ENCODE measurements at places on chromosomes 2 and 18.

DNA sequence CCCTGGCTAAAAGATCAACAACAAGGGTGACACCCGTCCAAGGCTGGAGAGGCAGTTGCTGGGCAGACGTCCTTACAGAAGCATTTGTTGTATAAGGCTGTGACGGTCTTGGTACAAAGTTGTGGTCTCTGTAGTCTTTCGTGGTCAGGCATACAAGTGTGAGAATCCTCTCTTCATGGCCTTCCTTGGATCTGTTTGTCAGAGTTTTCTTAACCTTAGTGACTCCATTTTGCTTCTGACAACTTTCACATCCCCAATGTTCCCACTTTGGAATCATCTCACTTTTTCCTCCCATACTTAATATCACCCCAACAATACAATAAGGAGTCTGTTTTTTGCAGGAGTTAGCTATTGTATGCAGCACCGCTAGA, 72.7 kb upstream of the ZCCHC2 start:
- DNase-seq, result no peak

- no peak for DNase-seq
These were observed 45.2 kb upstream of the NOSTRIN start for GRCh38 chr2:168757223-168757622.

GRCh38 chr2:150462770-150463169, 24.7 kb downstream of the RND3 start:
- no peak for DNase-seq

DNA sequence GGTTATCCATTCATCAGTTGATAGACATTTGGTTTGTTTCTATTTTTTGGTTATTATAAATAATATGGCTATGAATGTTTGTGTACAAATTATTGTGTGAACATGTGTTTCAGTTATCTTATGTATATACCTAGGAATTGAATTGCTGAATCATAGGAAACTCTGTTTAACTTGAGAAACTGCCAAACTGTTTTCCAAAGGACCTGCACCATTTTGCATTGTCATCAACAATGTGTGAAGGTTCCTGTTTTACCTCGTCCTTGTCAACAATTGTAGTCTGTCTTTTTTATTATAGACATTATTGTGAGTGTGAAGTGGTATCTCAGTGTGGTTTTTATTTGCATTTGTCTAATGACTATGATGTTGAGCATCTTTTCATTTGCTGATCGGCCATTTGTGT, 17.1 kb downstream of the PDK1 start:
- no peak for DNase-seq

GRCh38 chr18:75475228-75475627, 47.7 kb upstream of the SMIM21 start:
- DNase-seq, result no peak

GRCh38 chr2:197168705-197169104, 141.9 kb downstream of the ANKRD44 start:
- DNase-seq, result peak; percentile 58

DNA sequence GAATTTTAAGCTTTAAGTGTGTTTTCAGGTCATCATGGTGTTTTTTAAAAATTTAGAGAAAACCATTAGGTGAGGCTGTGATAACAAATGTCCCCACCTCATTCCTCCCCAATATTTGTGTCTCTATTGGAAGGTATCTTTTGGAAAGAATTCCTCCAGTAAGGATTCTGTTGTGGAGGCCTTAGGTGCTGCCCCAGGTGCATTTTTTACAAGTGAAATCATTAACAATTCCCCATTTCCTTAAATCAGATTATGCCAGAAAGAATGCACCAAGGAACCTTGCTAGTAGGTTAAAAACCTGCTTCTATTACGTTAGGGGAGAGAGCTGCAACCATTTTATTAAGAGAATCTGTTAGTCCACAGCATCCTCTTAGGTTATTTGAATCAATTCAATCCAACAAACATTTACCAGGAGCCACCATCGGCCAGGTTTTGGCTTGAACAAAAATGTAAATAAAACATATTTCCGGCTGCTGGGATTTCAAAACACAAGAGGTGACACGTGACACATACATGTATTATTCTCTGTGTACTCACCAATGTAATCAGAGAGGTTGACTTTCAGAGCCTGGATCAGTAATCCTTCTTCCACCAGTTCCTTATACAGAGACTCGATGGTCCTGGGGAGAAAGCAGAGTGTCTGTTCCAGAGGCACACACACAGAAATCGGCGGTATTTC, 112.5 kb upstream of the ASB18 start:
- DNase-seq, result no peak

DNA sequence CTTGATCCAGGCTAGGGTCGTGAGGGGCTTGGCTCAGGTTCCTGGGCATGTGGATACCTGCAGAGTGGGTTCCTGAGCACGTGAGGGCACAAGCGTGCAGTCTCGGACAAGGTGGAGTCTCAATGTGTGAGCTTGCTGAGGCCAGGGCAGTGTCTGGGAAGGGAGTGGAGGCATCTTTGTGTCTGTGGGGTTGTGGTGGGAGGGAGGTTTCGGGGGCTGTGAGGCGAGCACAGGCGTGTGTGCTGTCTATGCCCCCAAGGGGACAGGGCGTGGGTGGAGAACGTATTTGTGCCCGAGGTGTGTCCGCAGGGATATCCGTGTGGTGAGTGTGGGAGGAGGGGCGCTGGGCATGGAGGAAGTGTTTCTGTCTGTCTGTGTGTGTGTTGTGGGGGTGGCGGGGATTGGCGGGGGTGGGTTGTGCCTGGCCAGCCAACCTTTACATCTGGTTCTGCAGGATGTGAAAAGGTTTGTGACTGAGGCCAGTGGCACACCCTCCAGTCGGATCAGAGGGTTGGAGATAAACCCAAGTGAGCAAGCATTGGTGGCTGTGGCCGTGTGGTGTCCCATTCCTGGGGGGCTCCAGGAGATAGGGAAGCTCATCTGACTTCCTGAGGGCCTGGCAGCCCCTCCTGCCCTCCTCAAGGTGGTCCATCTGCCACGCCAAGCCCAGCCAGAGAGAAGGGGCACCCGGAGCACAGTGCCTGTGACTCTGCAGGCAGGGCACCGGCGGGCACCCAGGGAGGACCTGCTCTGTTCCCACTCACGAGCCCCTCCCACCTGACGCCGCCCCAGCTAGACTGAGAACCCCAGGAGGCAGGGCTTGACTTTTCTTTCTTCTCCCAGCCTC, 57.1 kb downstream of the ZFP36L2 start:
- DNase-seq, result peak; percentile 19

- no peak for DNase-seq
These were observed 20.4 kb downstream of the TGFBRAP1 start for GRCh38 chr2:105309147-105309545.

- no peak for DNase-seq
These were observed 687.9 kb downstream of the CCDC85A start for GRCh38 chr2:56871644-56872043.

DNA sequence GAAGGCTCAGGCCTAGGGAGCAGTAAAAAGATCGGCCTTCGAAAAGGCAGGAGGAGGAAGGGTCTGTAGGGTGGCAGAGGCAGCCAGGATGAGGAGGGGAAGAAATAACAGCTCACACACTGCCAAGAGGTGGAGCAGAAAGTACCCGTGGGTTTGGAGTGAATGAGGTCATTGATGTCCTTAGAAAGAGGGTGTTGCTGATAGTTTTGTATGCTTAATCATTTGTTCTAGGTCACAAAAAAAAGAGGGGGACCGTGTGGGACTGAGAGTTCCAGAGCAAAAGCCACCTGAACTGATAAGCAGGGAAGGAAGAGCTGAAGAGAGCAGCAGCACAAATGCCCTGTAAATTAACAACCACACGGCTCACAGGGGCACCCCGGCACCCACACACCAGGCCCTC, 140.4 kb downstream of the FAM161A start:
- DNase-seq, result no peak

DNA sequence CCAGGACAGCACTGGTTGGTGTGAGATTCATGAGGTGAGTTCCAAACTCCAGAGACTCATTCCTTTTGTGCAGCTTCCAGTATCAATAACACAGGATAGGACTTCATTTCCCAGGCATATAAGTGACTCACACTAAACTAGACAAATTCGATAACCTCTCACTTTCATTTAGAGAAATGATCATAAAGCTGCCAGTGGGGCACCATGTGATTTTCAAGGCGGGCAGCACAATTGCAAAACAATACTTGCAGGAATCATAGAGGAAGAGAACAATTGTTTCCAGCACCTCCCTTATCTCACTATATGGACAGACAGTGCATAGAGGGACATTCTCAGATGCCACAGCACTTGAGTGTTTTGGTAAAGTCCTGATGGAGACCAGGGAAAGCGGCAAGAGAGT, 31.3 kb upstream of the DNAH7 start:
- no peak for DNase-seq

GRCh38 chr2:32952761-32953476, 6.2 kb downstream of the LTBP1 start:
- DNase-seq, result no peak

DNA sequence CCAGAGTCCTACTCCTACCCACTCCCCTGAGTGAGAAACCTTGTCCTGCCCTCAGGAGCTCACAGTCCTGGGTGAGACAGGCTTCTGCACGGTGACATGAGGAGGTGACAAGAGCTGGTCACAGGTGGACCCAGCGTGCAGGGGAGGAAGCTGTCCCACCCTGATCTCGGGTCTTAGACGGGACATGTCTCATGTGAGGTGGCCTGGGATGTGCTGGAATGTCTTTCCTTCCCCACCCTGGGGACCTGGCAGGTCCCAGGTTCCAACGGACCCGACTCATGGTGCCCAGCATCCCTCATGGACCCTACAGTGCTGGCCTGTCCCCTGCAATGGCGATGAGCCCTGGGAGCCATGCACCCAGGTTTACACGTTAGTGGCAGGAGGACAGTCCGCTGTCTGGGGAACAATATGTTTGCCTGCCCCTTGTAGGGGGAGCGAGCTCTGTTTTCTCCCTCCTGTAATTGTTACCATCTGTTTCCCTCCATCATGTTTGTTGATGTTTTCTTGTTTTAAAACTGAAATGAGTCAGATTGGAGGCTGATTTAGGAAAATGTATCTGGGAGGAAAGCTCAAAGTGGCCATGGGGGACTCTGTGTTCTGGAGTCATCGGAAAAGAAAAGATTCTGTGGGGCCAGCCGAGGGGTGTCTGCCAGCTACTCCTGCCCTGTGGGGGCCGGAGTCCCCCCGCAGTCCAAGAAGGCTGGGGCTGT, 238.1 kb downstream of the KLHL29 start:
- DNase-seq, result no peak

DNA sequence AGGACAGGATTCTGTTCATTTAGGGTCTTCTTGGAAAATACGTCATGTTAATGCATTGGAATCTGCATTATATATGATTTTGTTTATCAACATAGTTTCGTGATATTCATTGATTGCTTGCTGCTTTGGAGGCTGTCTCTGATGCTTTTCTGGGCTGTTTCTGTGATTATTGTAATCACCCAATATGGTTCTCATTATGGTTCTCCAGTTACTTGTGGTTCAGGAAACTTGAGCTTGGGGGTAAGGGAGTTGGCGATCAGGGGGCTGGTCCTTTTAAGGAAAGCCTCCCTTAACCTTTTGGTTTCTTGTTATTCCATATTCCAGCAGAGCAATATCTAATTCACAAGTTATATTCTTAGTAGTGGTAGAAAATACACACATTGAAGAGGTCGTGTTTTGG, 17.4 kb upstream of the STON1 start:
- no peak for DNase-seq

- DNase-seq, result no peak
These were observed 74.6 kb upstream of the ZNF804A start for GRCh38 chr2:184523732-184524131.
